ENCODE measurements at places on chromosomes 7 and 10.
A peak's percentile ranks its signal among the peaks of the same experiment; 100 is the strongest.

DNA sequence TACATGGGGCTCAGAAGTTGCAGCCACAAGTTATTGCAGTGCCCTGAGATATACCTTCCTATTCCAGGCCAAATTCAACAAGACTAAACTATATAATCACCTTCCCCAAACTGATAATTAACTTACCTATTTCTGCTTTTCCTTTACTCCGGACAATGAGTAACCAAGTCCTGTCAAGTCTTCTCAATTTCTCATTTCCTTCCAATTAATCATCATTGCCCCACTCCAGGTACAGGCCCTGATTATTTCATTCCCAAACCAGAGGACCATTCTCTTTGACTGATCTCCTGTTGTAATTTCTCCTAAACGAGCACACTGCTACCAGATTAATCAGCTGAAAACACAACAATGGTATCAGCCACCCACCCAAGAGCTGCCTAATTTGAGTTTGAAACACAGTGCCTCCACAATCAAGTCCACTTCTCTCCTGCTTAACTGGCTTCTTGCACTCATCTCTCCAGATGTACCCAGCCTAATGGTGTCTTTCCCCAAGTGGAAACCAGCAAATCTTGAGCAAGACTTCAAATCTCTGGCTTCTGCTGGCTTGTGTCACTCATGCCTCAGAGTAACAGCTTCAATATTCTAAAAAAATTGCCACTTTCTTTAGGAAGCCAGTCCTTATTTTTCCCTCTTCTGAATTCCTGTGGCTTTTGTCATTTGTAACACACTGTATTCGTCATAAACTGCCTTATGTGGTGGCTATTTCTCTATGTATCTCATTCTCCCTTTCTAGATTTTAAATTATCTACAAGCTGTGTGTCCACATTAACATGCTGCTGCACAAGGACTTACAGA, 89.1 kb downstream of the CDK6 start:
- DNase-seq: no peak

GRCh38 chr7:155562106-155562505, 15.7 kb upstream of the CNPY1 start:
- no peak for DNase-seq

- no peak for DNase-seq
These were observed 34.1 kb upstream of the NPFFR1 start for GRCh38 chr10:70317943-70318318.

- no peak for DNase-seq
These were observed 150.3 kb downstream of the LRRTM3 start for GRCh38 chr10:67076144-67076543.

- no peak for DNase-seq
These were observed 417.1 kb downstream of the TCERG1L start for GRCh38 chr10:130894471-130894870.

- no peak for DNase-seq
These were observed 29.1 kb upstream of the LBX1 start for GRCh38 chr10:101258179-101258885.

- DNase-seq: no peak
These were observed 14.2 kb downstream of the NRP1 start for GRCh38 chr10:33320288-33320687.

- DNase-seq: no peak
These were observed 22.5 kb downstream of the CAV1 start for GRCh38 chr7:116547347-116547746.

DNA sequence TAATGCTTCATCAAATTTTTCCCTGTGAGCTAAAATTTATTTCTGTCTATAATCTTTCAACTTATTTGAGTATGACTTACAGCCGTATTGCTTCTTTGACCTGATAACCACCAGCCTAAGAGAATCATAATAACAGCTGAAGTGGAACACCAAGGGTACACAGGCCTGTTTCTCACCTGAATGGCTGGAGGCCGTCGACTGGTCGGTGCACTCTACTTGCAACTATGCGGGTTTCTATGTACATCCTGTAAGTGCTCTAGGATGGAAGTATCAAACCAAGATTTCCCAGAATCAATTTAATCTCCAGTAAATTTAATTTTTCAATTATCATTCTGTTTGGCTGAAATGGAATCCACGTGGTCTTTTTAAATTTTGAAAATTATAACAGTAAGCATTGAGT, 504.8 kb upstream of the PHF14 start:
- no peak for DNase-seq

DNA sequence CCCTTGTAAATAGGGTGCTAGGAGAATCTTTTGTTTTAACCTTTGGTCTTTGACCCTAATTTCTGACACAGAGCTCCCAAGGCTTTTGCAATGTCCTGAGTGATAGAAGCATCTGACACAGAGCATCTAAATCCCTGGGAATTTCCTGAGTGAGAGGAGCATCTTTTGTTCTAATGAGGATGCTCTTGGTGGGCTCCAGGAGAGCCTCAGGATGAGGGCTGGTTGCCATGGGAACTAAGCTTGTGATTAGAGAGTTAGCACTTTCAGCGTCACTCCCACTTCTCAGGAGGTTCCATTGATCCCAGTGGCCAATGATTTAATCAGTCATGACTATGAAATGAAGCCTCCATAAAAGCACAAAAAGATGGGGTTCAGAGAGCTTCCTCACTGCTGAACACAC, 264.8 kb downstream of the KIF20B start:
- DNase-seq: no peak

DNA sequence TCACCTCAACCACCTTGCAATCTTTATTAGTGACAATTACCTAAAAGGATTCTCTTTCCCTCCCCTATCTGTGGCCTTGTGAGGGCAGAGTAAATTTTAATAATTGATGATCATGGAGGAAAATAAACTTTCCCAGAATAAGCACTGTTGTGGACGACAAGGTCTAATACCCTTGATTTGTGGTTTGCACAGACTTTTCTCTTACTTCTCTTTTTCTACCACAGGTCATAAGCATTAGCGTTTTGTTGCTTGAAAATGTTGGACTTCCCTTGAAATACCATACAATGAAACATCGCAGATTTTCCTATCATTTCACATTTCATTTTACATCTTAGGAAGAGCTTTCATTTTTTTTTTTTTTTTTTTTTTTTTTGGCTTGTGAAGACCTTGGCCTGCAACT, 188.1 kb upstream of the TMEM72 start:
- no peak for DNase-seq

- no peak for DNase-seq
These were observed 90.0 kb downstream of the CCDC71L start for GRCh38 chr7:106570948-106571418.

- no peak for DNase-seq
These were observed 40.3 kb upstream of the EFCAB10 start for GRCh38 chr7:105621617-105622016.

DNA sequence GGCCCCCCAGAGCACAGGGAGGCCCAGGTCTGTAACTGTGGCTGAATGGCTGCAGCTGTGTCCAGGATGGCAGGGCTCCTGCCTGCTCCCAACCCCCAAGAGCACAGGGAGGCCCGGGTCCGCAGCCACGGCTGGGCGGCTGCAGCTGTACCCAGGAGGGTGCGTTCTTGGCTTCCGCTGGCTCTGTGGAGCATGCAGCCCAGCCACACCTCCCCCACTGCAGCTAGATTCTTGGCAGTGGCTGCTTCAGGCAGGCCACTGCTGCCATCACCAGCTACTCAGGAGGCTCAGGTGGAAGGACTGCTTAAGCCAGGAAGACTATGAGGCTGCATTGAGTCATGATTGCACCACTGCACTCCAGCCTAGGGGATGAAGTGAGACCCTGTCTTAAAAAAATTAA, 27.9 kb downstream of the C7orf25 start:
- no peak for DNase-seq

DNA sequence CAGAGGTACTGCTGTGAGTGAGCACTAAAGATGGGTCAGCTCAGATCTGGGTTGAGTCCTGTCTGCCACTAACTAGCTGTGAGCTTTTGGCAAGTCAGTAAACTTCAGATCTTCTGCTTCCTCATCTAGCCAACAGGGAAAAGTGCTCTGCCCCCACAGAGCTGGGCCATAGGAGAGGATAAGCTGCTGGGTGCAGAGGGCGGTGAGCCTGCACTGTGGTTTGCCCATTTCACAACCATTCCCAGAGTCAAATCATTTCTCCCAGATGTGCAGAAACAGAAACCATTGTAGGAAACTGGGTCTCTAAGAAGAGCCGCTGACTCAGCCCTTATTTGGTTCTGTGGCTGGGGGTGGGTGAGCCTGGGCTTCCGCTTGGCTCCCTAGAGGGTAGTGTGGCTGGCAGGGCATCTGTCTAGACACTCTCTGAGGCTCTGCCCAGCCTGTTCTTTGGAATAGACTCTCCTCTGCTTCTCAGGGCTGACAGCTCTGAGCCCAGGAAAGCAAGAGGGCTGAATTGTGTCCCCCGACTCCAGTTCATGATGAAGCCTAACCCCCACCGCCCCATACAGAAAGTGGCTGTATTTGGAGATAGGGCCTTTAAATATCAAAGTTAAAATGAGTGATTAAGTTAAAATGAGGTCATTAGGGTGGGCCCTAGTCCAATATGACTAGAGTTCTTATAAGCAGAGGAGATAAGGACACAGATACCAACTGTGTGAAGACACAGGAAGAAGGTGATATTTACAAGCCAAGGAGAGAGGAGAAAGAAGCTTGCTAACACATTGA, 29.5 kb upstream of the ARHGAP22 start:
- no peak for DNase-seq

DNA sequence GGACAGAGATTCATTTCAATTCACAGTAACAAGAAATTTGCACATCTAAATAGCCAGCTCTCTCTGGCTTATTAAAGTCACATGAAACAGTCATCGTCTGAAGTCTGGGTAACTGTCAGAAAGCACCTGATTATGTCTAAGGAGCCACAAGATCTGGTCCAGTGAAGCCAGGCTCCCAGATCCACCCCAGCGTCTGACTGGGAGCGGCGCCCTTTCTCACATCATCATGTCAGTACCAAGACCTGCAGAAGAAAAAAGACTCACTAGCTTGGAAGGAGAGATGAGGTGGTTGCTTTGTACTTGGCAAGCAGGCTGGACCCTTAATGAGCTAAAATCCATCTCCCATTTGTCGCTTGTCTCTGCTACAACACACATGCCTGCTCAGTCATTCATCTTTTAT, 58.4 kb downstream of the VOPP1 start:
- no peak for DNase-seq

- DNase-seq: no peak
These were observed 86.2 kb downstream of the GLRX3 start for GRCh38 chr10:130222381-130222780.

GRCh38 chr10:121154846-121155245, 303.7 kb downstream of the WDR11 start:
- no peak for DNase-seq

DNA sequence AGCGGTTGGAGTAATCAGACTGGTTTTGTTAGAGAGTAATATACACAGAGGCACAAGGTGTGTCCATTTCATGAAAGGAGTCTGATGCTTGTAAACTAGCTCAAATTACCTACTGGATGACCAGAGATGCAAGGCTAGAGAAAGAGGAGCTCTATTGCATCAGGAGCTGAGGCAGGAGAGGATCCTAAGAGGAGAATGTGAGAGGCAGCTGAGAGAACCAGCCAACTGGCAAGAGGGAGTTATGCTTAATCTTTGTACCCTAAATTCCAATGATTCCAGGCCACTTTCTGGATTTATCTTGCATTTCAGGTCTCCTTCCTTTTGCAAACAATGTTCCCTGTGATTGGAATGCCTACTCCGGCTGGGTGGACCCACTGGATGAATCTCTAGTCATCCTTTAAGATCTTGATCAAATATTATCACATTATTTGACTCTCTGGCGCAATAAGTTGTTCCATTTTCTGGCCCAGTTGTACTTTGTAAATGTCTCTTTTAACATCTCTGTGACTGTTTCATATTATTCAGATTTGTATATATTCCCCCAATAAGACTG, 57.5 kb upstream of the PTPN12 start:
- no peak for DNase-seq

- DNase-seq: no peak
These were observed 85.7 kb downstream of the ZNF277 start for GRCh38 chr7:112292162-112292561.

DNA sequence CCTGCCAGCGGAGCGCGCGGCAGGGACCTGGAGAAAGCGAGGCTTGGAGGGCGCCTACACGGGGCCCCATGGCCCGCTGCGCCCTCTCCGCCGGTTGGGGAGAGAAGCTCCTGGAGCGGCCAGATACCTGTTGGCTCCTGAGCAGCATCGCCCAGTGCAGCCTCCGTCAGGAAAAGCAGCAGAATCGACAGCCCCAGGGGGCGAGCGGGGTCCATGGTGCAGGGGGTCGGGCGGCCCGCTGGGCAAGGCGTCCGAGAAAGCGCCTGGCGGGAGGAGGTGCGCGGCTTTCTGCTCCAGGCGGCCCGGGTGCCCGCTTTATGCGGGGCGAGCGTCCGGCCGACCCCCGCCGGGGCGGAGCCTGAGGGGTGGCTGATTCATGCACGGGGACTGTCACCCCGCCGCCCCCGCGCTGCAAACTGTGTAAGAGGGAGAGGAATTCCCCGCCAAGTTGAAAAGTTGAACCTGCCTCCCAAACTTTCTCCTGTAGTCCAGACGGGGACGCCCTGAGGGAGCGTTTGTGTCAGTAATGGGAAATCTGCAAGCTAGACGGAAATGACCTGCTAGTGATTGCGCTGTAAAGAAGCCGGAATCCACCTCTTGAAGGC, at the start of gene TFPI2:
TSS of gene TFPI2 (minus strand) at position 290 of the 605 bp plus-strand sequence. CDS start at position 215, 75 bp downstream.
- DNase-seq: peak; percentile 5

- no peak for DNase-seq
These were observed 35.0 kb downstream of the SUFU start for GRCh38 chr10:102538811-102539210.

- no peak for DNase-seq
These were observed 41.9 kb downstream of the CADPS2 start for GRCh38 chr7:122844191-122844988.

DNA sequence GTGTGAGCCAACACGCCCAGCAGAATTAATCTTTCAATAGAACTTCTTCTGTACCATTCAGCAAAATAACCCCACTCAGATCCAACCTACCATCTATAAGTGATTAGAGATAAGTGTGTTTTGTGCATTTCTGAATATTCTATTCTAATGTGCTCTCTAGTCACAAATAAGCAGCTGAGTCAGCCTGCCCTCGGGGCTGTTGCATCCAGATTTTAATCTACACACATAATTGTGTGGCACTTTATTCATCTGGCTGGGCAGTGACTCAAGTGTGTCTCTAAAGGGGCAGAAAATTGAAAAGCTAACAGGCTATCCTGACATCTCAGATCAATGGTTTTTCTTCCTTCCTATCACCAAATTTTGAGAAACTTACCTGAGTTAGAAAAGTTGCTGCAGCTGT, 60.3 kb downstream of the PRR15 start:
- no peak for DNase-seq

GRCh38 chr7:46522354-46522906, 601.4 kb upstream of the IGFBP3 start:
- no peak for DNase-seq
